Subcutaneous preadipocyte (primary cell): ENCODE measurements at places on chromosomes 5 and 9. TPM values are rescaled to one million over a fixed set of nuclear protein-coding genes. Genes with fewer than 3 reads are reported as not detected.

Gene ZNF782
- 4.0 and 5.5 TPM in 2 replicates for total RNA-seq

Gene SLC28A3
- under 0.01 TPM in 2 replicates for total RNA-seq

Gene ACOT12
- total RNA-seq = not detected in 2 replicates

Gene SLC34A1
- total RNA-seq = not detected in 2 replicates

Gene NR2F1
- total RNA-seq = 4.8 and 5.9 TPM in 2 replicates

Gene CBY3
- not detected in 2 replicates for total RNA-seq

Gene RANBP17
- 2.3 and 2.6 TPM in 2 replicates for total RNA-seq

Gene KCTD16
- under 0.01 and 0.20 TPM in 2 replicates for total RNA-seq

Gene PDE6A
- not detected in 2 replicates for total RNA-seq

Gene KIF12
- total RNA-seq = not detected in 2 replicates

Gene WNK2
- not detected in 2 replicates for total RNA-seq

Gene KIAA0825
- total RNA-seq = 4.5 and 6.2 TPM in 2 replicates

Gene SLC36A3
- total RNA-seq = not detected in 2 replicates

Gene PCDHB11
- 0.37 TPM in 1 of 2 replicates, not detected in the other for total RNA-seq

Gene TRAPPC13
- 16.4 and 17.3 TPM in 2 replicates for total RNA-seq

Gene FGF18
- not detected in 2 replicates for total RNA-seq

Gene HCN1
- not detected in 2 replicates for total RNA-seq

Gene FOXD1
- 0.73 and 1.4 TPM in 2 replicates for total RNA-seq

Gene HSPB3
- total RNA-seq = not detected in 2 replicates

Gene MATR3
- 157 and 202 TPM in 2 replicates for total RNA-seq

Gene PLPP7
- 7.8 and 13.6 TPM in 2 replicates for total RNA-seq

Gene SAXO1
- not detected in 2 replicates for total RNA-seq
